Activated naive CD8-positive, alpha-beta T cell treated with anti-CD3 and anti-CD28 coated beads, Interleukin-2, amount 10 ng/mL, durations not matched to agents 7 days and 5 days (primary cell): ENCODE measurements at places on chromosomes 7 and 10. TPM values are rescaled to one million over a fixed set of nuclear protein-coding genes. Genes with fewer than 3 reads are reported as not detected.

ZNF775 gene
- total RNA-seq = 6.4 TPM

SDK1 gene
- total RNA-seq = 0.25 TPM

GRCh38 chr10:58177362-58177947, 90.2 kb downstream of the IPMK start:
- no peak for DNase-seq
- no peak overlapping the region for H3K27ac ChIP-seq
- H3K4me3 ChIP-seq = no peak overlapping the region
- peaks cover 12% of the 10 kb centered on the region for H3K27me3 ChIP-seq
- peaks cover 2% of the 10 kb centered on the region for H3K4me1 ChIP-seq

DNA sequence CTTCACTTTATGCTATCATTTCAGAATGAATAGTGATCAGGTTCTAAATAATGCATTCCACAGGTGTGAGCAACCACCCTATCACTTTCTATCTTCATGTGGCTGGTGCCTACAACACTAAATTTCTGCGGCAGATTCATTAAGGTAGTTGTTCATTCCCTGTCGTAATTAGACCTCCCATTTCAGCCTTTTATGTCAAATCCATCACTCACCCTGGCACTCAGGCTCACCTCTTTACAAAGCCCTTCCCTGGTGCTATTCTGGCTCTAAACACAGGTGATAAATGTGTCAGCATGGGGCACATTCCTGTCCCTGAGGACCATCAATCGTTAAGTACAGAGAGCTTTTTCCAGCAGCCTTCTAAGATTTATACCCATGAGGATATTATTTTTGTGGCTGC, 300.0 kb upstream of the C7orf33 start:
- H3K27ac ChIP-seq = no peak overlapping the region
- H3K4me3 ChIP-seq = no peak overlapping the region
- H3K4me1 ChIP-seq = no peaks in the 10 kb centered on the region
- H3K36me3 ChIP-seq = no peaks in the 10 kb centered on the region
- DNase-seq = no peak

GRCh38 chr7:48147078-48147591, 24.1 kb upstream of the ABCA13 start:
- H3K4me1 ChIP-seq = no peaks in the 10 kb centered on the region
- DNase-seq = no peak
- no peaks in the 10 kb centered on the region for H3K36me3 ChIP-seq
- H3K4me3 ChIP-seq = no peak overlapping the region
- peaks cover 19% of the 10 kb centered on the region for H3K27me3 ChIP-seq

AQP1 gene
- total RNA-seq = 0.23 TPM

MPP7 gene
- total RNA-seq = 23.4 TPM

PLXDC2 gene
- total RNA-seq = 1.0 TPM
